ENCODE measurements at places on chromosomes 4 and X. TPM values are rescaled to one million over a fixed set of nuclear protein-coding genes. Genes with fewer than 3 reads are reported as not detected.

Gene TDO2
- 0.46 TPM for total RNA-seq

Gene DDX53
- total RNA-seq, result not detected

Gene GABRG1
- total RNA-seq, result not detected

Gene TMPRSS11B
- not detected for total RNA-seq

Gene MAPK10
- 21.4 TPM for total RNA-seq

Gene CYTL1
- total RNA-seq, result 1.2 TPM

Gene TEX13D
- not detected for total RNA-seq

Gene PABPC1L2A
- not detected for total RNA-seq

Gene SMARCA5
- 86.2 TPM for total RNA-seq

Gene ZDHHC9
- 34.7 TPM for total RNA-seq

Gene BEX1
- 123 TPM for total RNA-seq

Gene RNF150
- total RNA-seq, result 23.1 TPM

Gene DDIT4L
- 2.6 TPM for total RNA-seq

Gene ZNF518B
- 52.0 TPM for total RNA-seq

Gene UTP3
- 27.7 TPM for total RNA-seq

Gene ARL9
- 0.19 TPM for total RNA-seq

Gene PAGE2B
- not detected for total RNA-seq

Gene ITGB1BP2
- total RNA-seq, result 5.8 TPM

Gene PAGE2
- not detected for total RNA-seq

Gene USP51
- 8.1 TPM for total RNA-seq

Gene VCX3A
- 0.51 TPM for total RNA-seq

Gene STPG2
- total RNA-seq, result 1.1 TPM

Gene NHSL2
- total RNA-seq, result 3.4 TPM

Gene KCNIP4
- total RNA-seq, result 0.43 TPM

Gene PF4V1
- not detected for total RNA-seq

Gene XAGE1A
- not detected for total RNA-seq

Gene SSX1
- not detected for total RNA-seq

Gene TCEAL2
- total RNA-seq, result 7.2 TPM

Gene MAGEA8
- total RNA-seq, result not detected

Gene TBC1D25
- total RNA-seq, result 12.6 TPM

Gene PLP1
- total RNA-seq, result 0.46 TPM

Gene OCIAD2
- total RNA-seq, result 108 TPM

Gene OPHN1
- total RNA-seq, result 7.2 TPM

Gene CT45A2
- not detected for total RNA-seq

Gene AFF2
- total RNA-seq, result 8.4 TPM

Gene RBM46
- total RNA-seq, result 0.62 TPM

Gene GASK1B
- total RNA-seq, result 25.8 TPM

Gene SLC4A4
- total RNA-seq, result 286 TPM

Gene FAM149A
- 13.5 TPM for total RNA-seq

Gene VCX
- not detected for total RNA-seq

Gene CABS1
- not detected for total RNA-seq

Gene FAM47A
- total RNA-seq, result not detected

Gene GUCY1B1
- 1.5 TPM for total RNA-seq

Gene POF1B
- 0.73 TPM for total RNA-seq

All from progenitor cell of endocrine pancreas (in vitro differentiated cells).